ENCODE measurements at places on chromosomes 12 and 14.

- no peak for DNase-seq
Observed at GRCh38 chr14:88327497-88327896, 4.4 kb upstream of the KCNK10 start.

DNA sequence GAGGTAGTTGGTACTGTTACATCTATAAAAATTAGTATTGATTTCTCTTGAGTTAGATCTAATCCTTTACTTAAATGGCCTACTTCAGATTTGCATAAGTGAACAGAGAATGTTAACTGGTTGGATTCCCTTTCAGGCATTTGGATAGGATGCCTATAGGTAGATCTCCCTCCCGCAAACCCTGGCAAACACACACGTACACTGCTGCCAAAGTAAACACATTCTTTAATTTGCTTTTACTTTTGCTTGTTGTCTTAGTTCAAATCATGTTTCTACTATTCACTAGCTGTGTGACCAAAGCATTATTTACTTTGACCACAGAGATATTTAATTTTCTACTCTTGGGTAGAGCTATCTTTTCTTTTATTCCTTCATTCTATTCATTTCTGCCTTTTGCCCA lies 936.1 kb upstream of the FBXO33 start:
- no peak for DNase-seq

DNA sequence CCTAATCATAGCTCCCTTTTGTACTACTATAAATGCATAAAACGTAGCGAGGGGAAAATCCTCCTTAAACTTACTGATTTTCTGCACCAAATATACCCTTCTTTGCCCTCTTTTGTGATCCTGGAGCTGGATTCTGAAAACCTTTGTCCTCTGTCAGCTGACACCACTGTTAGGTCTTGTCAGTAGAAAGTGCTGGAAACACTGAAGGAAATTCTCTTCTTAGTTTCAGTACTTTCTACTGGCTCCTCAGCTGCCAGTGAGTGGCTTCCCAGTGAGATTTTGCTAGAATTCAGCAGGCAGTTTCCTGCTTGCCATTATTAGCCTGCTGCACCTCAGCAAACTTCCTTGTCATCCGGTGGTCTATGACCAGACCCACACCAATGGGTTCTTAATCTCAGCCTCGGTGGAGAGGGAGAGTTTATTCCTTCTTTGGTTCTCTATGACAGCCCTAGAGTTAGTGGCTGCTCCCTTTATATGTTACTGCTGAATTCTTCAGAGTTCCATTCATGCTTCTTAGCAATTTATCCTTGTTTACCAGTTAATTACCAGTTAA lies 476.2 kb downstream of the FSCB start:
- no peak for DNase-seq

DNA sequence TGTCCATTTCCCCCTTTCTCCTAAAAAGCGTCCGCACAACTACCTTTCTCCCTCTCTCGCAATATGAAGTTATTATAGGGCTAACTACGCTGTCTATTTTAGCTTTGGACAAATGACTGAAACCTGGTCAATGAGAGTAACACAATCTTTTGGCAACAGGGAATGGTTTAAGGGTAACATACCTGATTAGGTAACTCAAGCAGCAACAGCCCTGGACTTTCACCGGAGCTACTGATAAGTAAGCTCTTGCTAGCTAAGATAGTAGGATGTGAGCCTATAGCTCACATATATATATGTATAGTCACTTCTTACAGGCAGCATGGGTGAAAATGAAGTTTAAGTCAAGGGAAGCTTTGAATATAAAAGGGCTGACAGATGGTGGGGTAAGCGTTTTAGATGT lies 313.0 kb downstream of the CEP128 start:
- no peak for DNase-seq

DNA sequence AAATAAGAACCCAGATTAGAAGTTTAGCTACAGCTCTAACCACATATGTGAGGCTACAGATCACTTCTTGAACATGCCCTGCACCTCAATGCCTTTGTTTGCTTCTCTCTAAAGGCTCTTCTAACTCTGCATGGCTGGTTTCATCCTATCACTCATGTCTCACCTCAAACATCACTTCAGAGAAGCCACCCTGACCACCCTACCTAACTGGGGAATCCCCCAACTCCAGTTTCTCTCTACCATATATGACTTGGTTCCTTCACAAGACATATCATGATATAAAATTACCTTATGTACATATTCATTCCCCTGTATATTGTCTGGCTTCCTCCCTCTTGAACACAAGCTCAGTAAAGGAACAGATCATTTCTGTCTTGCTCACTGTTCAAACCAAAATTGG lies 250.2 kb upstream of the GRIP1 start:
- DNase-seq: no peak

GRCh38 chr12:45260854-45261253 lies 45.0 kb downstream of the ANO6 start:
- DNase-seq: no peak

DNA sequence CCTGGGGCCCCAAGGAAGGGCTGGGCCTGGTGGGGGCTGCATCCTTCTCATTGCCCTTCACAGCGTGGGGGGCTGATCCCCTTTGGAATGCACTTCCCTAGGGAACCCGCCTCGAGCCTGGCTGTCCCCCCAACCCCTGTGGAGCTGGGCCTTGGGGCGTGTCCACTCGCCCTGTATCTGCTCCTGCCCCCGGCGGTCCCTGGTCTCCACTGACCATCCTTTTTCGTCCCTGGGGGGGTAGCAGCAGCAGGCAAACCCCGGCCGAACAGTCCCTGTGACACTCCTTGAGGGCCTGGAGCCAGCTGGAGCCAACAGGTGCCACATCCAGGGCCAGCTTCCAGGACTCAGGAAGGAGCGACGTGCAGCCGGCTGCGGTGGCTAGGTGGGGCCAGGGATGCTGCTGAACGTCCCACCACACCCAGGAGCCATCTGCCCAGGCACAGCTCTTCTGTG lies 9.4 kb upstream of the GPR132 start:
- no peak for DNase-seq

- no peak for DNase-seq
Observed at GRCh38 chr12:120922279-120922678, 18.1 kb upstream of the SPPL3 start.

DNA sequence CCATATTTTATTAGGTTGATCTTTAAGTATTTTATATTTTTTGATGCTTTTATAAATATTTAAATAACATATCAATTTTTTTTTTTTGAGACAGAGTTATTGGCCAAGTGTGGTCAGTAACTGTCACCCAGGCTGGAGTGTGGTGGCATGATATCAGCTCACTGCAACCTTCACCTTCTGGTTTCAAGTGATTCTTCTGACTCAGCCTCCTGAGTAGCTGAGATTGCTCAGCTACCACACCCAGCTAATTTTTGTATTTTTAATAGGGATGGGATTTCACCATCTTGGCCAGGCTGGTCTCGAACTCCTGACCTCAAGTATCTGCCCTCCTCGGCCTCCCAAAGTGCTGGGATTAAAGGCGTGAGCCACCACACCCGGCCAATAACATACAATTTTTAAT lies 71.1 kb downstream of the FUT8 start:
- DNase-seq: no peak

DNA sequence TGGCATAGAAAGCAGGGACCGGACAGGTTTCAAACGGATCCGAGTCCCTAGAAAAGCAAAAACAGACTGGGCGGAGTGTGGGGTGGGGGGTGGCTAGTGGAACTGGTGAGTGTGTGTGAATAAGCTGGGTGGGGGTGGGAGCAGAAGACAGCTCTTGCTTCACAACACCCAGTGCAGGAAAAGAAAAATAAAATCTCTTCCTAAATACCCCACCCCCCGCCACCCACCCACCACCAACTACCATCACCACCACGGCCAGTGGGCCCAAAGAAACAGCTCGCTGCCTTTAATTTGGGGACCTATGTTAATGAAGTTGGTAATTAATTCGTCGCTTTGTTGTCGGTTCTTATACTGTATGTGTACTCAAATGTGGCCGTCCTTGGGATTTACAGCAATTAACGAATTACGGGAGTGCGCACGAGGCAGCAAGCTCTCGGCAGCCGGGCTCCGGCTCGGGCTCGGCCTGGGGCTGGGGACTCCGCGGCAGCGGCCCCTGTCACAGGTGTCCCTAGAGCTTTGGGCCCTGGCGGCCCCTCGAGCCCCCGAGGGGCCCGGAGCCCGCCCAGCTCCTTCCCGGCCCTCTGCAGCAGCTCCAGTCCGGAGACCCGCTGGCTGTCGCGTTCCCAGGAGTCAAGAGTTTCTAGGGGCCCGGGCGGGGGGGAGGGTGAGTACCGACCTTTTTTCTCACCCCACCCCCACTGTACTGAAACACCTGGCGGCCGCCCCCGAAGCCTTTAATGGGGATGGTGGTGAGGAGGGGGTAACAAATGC lies 1.5 kb upstream of the OTX2 start:
- DNase-seq: no peak

GRCh38 chr12:25494926-25495325 lies 58.2 kb downstream of the LMNTD1 start:
- no peak for DNase-seq

DNA sequence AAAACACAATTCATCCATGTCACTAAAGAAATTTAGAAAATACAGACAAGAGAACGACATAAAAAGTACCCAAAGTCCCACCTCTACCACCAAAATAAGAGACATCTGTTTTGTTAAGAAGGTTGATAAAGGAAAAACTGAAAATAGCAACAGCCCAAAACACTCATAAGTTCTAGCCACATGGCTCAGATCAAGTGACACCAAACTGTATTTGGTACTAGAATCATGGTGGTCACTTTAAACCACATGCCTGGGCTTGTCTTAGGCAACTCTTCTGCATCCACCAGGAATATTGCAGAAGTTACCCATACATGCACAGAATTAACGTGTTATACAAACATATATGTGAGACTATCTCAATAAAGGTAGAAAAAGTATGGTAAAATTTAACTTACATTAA lies 78.2 kb upstream of the GTF2A1 start:
- no peak for DNase-seq

GRCh38 chr14:89418452-89418851 lies 1.4 kb upstream of the FOXN3 start:
- no peak for DNase-seq

DNA sequence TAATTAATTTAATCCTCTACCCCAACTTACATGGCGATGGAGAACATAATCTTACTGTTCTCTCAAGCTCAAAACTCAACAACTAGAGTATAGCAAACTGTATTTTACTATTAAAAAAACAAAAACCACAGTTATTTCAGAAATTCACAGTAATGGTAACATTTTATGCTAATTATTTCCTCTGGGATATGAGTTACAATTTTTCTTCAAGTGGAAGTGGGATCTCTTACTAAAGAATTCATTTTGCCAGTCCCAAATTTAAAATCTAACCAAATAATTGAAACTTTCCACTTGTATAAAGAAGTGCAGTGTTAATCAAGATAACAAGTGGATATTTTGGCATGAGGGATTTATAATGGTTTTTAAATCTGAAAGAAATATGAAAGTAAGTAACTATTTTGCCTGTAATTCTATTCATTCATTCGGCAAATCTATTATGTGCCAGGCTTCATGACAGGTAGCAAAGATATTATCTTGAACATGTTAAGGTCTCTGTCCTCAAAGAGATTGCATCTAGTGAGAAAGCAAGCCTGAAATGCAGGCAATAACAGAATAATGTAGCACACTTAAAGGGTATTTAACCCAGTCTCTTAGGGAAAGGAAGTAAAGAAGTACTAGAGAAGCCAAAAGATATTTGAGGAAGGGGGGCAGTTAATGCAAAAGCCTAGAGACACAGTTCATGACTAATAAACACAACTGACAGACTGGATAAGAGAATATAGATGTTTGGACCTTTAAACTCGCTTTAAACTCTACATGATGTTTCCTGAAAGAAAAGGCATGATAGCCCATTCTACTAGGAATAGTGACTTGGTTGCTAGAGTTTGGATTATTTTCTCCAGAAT lies 44.0 kb downstream of the TAOK3 start:
- no peak for DNase-seq

GRCh38 chr12:108635201-108635996 lies 1.7 kb upstream of the SELPLG start:
- DNase-seq: peak; percentile 42

GRCh38 chr14:74415115-74415437 lies 10.9 kb downstream of the SYNDIG1L start:
- no peak for DNase-seq

- no peak for DNase-seq
Observed at GRCh38 chr12:24223926-24224325, 274.5 kb upstream of the SOX5 start.

- DNase-seq: no peak
Observed at GRCh38 chr12:96870946-96871345, 36.1 kb upstream of the NEDD1 start.

- peak; percentile 11 for DNase-seq
Observed at GRCh38 chr14:31842899-31843298, 234.2 kb upstream of the ARHGAP5 start.

DNA sequence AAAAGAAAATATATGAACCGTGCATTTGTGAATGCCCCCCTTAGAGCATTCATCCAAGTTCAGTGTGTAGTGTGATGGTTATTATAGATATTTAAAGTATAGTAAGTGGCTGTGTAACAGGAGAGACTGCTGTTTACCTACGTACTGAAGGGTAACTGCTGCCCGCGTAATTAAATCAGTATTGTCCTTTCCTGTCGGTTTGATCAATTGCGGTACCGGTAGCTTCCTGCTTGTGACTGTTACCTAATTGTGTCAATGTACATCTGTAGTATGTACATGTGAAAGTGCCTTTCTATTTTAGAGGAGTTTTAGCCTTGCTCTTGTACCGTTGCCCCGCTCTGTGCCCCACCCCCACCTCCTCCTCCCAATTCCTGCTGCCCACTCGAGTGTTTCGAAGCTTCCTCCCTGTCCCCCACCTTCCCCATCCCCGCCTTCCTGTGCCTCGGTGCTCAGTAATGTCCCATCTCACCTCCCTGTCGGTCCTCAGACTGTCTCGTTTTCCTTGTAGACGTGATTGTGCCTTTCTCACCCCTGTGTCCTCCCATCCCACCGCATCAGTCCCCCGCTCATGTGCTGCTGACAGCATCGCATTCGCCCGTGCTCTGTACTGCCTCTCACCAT lies 75.0 kb downstream of the KICS2 start:
- no peak for DNase-seq

GRCh38 chr12:74889073-74889472 lies 320.6 kb downstream of the KCNC2 start:
- DNase-seq: no peak

DNA sequence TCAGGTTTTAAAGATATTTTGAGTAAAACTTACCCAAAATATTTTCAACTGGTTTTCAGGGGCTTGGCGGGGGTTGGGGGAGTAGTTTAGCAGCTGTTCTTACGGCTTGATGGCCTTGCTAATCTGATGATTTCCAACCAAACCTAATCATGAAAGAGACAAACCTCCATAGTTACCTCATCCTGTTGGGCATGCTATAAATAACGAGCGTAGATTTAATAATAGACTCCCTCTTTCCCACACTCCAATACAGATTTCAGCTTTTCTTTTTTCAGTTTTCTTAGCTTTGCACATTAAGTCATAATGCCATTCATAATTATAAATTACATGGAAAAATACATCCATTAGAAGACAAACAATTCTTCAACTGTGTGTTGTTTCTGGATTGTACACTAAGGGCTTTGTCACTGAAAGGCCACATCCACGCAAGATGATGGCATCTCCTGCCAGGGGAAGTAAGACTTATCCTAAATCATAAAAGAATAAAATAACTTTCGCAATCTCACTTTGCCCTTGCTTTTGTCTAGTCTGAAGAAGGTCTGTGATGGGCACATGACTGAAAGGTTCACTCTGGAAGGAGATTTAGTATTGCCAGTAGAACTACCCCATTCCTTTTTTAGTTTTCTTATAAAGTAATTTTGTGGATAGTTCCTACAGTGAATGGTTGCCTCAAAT lies 23.2 kb downstream of the ITPR2 start:
- DNase-seq: no peak

Measured in fibroblast of villous mesenchyme (primary cell).